ENCODE measurements at places on chromosomes 3 and 15.

DNA sequence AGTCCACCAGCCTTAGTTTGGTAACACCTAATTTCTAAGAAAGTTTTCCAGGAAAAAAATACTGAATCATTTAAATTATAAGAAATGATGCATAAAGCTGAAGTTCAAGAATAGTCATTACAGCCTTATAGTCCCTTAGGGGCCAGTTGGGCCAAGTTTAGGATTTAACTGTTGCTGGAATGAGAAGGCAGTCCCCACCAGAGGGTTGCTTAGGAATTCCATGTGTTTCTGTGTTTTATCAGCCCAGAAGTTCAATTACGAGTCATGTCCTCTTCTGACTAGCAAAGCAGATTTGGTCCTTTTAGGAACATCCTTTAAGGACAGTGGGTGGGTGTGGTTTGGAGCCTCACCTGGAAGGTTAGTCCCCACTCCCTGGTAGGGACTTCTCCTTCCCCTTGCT lies 57.0 kb upstream of the NR2E3 start:
- no peak for DNase-seq

- DNase-seq = no peak
Observed at GRCh38 chr15:71792521-71792920, 17.8 kb upstream of the NR2E3 start.

GRCh38 chr3:122298239-122298638 lies 26.8 kb upstream of the CSTA start:
- no peak for DNase-seq

GRCh38 chr15:55628369-55628730 lies 40.2 kb upstream of the PYGO1 start:
- DNase-seq = no peak

- no peak for DNase-seq
Observed at GRCh38 chr15:70964058-70964457, 71.4 kb downstream of the LRRC49 start.

- DNase-seq = no peak
Observed at GRCh38 chr3:11548721-11549131, 95.0 kb downstream of the VGLL4 start.

DNA sequence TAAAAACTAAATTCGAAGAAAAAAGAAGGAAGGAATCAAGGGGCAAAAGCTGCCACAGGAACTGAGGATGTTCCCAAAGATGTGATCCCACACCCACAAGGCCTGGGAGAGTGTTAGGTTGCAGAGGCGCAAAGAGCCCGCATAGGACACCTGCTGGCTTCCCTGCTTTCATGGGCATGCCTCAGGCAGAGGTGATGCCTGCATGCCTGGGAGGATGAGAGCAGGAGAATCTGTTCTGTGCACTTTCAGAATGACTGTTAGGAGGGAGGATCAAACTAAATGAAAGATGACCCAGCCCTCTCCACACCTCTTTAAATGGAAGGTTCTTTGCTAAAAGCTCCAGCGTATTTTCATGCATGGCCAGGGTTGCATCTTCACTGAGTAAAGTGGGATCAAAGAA lies 162.4 kb downstream of the PLCL2 start:
- no peak for DNase-seq

DNA sequence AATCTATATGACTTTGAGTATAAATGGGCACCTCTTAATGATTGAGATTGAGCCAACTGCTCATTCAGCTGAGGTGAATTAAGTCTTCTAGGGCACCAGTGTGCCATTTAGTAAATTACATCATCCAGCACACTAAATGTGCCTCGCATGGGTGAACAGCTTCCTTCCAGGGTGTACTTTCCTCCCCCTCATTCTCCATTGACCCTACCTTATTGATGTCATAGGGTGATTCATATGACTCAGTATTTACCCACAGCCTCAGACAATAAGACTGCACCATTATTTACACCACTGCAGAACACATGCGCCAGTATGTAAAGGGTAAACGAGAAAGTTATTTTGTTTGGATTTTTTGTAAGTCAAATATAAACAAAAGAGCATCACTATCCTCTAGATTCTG lies 185.2 kb upstream of the ARL6 start:
- DNase-seq = no peak

DNA sequence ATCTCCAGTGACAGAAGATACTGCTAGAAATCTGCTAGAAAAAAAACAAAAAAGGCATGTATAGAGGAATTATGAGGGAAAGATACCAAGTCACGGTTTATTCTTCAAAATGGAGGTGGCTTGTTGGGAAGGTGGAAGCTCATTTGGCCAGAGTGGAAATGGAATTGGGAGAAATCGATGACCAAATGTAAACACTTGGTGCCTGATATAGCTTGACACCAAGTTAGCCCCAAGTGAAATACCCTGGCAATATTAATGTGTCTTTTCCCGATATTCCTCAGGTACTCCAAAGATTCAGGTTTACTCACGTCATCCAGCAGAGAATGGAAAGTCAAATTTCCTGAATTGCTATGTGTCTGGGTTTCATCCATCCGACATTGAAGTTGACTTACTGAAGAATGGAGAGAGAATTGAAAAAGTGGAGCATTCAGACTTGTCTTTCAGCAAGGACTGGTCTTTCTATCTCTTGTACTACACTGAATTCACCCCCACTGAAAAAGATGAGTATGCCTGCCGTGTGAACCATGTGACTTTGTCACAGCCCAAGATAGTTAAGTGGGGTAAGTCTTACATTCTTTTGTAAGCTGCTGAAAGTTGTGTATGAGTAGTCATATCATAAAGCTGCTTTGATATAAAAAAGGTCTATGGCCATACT lies 4.0 kb downstream of the B2M start:
- DNase-seq = no peak

DNA sequence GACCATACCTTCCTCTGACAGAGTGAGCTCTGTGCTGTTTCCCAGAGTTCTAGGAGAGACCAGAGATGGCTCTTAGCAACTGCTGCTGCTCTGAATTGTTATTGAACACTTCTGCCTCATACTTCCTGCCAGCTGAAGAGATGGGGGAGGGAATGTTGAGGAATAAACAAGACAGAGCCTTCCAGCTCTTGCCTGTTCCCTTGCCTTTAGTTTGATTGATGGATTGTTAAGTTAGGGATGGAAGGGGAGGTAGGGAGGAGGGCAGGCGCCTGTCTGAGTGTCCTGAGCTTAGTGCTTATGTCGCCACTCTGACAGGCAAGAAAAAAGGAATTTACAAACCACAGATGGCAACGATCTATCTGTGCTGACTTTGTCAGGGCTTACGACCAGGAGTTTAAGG lies 42.8 kb downstream of the ZNF609 start:
- no peak for DNase-seq

GRCh38 chr3:168497183-168497582 lies 401.5 kb upstream of the GOLIM4 start:
- DNase-seq = no peak

- no peak for DNase-seq
Observed at GRCh38 chr15:100097342-100098127, 244.2 kb downstream of the ADAMTS17 start.

GRCh38 chr3:65048151-65048550 lies 360.4 kb upstream of the ADAMTS9 start:
- no peak for DNase-seq

DNA sequence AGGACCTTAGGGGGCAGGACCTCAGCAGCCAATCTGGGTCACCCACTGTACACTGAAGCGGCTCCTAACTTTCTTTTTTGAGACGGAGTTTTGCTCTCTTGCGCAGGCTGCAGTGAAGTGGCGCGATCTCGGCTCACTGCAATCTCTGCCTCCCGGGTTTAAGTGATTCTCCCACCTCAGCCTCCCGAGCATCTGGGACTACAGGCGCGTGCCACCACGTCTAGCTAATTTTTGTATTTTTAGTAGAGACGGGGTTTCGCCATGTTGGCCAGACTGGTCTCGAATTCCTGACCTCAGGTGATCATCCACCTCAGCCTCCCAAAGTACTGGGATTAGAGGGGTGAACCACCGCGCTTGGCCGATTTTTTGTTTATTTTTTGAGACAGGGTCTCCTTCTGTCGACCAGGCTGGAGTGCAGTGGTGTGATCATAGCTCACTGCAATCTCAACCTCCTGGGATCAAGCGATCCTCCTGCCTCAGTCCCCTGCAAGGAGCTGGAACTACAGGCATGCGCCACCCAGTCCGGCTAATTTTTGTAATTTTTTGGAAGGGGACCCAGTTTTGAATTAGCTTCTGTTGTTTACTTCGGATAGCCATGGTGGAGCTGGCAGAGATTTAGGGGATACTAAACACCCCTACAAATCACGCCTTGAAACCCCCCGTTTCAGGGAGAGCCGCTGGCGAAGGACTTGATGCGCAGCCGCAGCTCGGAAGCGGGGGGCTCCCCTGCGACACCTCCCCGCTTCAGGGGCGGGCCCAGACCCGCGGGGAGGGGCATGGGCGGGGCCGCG lies 1.5 kb upstream of the CLK3 start:
- no peak for DNase-seq

DNA sequence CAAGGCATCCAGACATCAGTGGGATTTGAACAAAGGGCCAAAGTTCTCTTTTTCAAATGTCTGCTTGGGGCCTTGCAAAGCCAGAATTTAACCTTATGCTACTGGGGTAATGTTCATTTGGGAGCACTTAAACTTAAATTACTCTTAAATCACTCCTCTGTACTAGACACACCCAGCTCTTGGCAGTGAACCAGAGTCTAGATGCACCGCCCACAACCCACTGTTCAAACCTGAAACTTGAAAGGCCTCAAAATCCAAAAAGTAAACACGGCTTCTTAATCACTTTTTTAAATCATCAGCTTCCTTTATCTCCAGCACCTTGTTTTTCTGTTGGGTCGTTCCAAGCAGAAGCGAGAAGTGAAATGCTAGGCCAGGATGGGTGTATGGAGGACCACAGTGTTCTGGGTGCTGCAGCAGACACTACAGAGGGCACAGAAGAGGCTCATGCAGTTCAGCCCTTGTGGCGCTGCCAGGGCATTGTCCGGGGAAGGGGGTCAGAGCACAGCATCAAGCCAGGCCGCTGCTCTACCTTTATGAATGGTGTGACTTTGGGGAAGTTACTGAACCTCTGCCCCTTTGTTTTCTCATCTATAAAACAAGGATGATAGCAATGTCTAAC lies 28.8 kb downstream of the MECOM start:
- DNase-seq = no peak

GRCh38 chr3:196634829-196635228 lies 4.7 kb upstream of the NRROS start:
- no peak for DNase-seq

Data from hepatocyte (in vitro differentiated cells).